ENCODE measurements at places on chromosomes 13 and 19.
A peak's percentile ranks its signal among the peaks of the same experiment; 100 is the strongest.

- DNase-seq, result no peak
Measured at GRCh38 chr13:97934590-97934989, 18.9 kb upstream of the IPO5 start.

DNA sequence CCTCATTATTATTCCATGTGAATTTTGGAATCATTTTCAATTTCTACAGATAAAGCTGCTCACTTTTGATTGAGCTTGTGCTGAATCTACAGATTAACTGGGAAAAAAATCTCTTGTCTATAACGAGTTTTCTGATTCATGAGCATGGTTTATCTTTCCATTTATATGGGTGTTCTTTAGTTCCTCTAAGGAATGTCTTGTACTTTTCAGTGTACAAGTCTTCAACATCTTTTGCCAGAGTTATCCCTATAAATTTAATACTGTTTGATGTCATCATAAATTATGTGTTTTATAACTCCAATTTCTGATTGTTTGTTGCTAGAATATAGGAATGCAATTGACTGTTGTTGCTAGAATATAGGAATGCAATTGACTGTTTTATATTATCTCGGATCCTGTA, 533.8 kb downstream of the OLFM4 start:
- no peak for DNase-seq

DNA sequence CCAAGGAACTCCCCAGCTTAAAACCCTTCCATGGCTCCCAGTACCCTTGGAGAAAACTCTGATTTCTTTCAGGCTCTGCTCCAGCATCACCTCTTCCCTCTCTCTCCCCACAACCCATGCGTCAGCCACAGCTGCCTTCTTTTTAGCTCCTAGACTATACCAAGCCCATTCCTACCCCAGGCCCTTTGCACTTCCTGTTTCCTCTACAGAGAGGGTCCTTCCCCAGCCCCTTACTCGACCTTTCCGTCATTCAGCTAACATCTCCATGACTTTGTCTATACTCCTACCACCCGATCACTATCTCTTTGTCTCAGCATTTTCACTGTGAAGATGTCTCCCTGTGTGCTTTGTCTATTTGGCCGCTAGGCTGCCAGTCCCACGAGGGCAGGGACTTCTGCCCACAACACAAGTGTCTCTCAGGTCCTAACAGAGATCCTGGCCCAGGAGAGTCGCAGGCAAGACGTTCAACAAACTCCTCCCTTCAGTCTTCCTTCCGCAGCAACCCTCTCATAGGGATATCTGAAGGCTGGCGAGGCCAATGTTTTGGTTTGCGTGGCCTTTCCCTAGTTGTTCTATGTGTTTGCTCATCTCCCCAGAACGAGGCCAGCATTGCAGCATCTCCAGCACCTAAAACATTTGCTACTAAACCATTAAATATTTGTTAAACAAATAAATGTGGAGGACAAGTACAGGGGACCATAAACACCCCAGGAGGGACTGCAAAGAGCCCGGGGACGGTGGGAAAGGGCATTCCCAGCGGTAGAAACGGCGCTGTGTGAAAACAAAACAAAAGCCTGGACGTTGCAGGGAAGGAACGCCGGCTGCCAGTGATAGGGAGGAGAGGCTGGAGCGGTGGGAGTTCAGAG, 816 bp downstream of the CCNP start:
- no peak for DNase-seq

DNA sequence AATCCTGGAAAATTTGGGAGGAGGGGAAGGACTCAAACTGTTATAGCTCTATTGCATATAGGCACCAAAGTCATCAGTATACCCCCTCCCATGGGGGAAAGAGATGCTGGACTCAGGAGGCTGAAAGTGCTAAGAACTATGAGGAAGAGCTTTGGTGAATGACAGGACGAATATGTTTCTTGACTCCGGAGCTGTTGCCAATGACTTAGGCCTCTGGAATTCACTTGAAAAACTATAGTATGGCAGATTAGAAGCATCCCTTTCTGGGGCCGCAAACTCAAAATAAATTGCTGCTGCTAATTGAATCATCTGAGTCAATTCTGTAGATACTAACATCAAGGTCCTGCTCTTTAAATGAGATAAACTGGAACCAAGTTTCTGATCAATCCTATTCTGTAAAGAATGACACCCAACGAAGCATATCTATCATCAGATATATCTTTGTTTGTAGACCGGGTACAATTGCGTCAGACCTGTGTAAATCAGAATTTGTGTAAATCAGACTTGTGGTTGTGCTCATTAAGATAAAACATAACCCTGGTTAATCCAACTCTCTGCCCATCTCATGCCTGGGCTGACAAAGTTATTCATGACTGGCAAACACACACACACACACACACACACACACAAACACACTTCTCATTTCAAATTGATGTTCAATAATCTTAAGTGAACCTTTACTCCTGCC, 1793.8 kb upstream of the PCDH20 start:
- no peak for DNase-seq

DNA sequence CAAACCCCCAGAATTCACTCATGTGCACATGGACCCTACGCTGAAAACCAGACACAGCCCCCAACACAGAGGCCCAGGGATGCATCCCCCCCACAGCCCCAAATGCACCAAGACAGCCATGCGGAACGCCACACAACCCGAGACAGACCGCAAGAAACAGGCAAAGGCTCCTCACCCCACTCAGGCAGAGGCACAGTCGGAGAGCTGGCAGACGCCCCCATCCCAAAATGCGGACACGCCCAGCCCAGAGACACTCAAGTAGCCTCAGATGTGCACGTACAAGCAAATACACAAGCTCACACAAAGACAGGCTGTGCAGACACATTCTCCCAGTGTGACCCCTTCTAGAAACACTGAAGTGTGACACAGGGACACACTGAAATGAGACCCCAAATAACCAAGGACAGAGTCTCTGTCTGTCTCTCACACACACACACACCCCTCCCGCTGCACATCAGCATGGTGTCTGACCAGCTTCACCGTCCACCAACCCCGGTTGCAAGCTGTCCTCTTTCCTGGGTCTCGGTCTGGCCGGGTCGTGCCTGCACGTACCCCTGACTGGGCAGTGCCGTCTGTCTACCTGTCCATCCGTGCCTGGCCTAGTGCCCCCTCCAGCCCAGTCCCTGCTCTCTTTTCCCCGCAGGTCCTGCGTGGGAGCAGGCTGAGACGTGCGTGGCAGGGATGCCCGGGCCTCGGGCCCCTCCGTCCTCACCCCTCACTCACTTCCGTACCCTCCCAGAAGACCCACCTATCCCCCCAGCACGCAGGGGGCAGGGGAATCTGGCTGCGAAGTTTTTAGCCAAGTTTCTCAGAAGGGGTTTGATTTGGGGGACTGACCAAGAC, 16.1 kb downstream of the ERFL start:
- DNase-seq, result no peak

DNA sequence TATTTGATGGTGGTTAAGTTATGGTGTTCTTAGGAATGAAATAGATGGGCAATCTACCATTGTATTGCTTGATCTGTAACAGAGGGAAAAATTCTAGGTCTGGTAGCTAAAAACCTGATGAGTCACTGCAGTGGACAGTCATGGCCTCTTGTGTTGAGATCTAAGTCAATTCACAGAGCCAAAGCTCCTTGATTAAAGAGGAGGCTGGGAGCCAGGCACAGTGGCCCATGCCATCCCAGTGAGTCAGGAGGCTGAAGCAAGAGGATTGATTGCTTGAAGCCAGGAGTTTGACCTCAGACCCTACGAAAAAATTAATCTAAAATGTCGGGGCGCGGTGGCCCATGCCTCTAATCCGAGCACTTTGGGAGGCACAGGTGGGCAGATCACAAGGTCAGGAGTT, 67.1 kb upstream of the KPNA3 start:
- no peak for DNase-seq

DNA sequence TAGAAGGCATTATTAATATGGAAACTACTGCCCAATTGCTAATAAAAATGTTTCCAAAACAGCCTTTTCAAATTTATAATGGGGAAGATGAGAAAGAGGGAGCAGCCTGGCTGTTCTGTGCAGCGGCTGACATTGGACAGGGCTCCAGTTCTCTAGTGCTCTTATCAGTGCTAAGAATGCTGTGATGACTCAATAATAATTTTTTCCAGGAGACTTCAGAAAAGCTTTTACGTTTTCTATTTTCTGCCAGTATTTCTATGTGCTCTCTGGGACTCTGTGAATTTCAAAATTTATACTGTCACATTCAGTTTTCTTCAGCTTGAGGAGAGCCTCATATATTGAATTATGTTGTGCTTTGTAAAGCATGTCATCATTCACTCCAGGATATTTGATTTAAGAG, 209.6 kb downstream of the VWA8 start:
- no peak for DNase-seq

GRCh38 chr19:4896372-4896771, 6.3 kb downstream of the ARRDC5 start:
- no peak for DNase-seq

DNA sequence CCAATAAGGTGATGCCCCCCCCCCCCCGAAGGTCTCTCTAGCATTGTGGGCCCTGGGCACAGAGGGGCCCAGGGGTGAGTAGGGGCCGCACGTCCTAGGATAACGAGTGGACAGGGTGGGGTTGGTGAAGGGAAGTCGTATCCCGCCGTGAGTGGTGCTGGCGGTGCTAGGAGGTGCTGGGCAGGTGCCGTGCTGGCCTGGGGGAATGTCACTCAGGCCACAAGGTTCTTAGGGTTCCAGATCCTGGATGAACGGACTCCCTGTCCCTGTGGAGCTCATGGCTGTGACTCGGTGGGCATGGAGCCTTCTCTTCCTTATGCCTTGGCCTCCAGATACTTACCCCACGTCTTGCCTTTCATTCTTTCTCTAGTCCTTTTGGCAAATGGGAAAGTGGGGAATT, 157.4 kb upstream of the SOX1 start:
- no peak for DNase-seq

GRCh38 chr19:55653651-55654322, 1.0 kb upstream of the U2AF2 start:
- DNase-seq, result peak; percentile 99

GRCh38 chr13:30020726-30021312, 170.4 kb upstream of the UBL3 start:
- no peak for DNase-seq

GRCh38 chr19:55156202-55157063, 1.1 kb downstream of the TNNI3 start:
- DNase-seq, result no peak

DNA sequence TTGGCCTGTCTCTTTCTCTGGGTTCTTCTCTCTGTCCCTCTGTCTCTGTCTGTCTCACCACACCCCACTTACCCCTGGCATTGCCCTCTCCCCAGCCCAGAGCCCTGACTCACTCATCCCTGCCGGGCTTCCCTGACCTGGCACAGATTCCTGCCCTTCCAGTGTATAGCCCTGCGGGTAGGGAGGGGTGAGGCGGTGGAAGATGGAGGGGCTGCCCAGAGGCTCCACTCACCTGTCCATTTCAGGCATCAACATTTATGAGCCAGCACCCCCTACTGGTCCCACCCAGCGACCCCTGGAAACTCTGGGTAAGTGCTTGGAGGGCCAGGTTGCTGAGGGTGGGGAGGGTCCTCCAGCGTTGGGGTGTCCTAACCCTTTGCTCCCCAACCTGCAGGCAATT, 1.0 kb downstream of the NCCRP1 start:
- no peak for DNase-seq

DNA sequence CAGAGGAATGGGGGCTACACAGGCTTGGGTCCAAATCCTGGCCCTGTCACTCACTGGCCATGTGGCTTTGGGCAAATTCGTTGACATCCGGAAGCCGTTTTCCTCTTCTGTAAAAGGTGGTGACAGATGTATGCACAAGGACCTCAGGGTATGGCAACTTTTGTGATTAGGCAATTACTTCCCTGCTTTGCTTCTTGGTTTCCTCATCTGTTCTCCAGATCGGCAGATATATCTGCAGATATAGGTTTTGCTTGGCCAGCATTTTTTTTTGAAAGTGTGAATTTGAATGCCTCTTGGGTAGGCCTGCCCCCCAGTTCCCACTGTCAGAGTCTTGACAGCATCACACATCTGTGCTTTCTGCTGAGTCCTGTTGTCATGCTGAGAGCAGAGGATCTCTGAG, 17.7 kb downstream of the TMEM272 start:
- DNase-seq, result no peak

DNA sequence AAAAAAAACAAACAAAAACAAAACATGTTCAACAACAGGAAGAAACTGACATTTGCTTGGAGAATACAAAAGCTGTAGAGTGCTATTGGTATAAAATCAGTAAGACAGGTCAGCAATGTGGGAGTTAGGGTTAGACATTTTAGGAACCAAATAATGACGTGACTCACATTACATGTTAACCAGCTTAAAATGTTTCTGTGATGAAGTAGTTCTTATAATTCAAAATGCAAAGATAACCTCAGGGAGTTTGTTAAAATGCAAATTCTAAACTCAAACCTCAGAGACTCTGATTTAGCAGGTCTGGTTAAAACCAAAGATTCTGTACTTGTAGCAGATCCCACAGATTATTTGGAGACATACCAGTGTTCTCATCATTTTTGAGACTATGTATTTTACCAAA, 549.4 kb upstream of the SLITRK1 start:
- no peak for DNase-seq

- no peak for DNase-seq
Measured at GRCh38 chr19:17183858-17184321, 31.3 kb upstream of the USE1 start.
